Karpas-422 (cell line): ENCODE measurements at places on chromosomes 11 and 22. TPM values are rescaled to one million over a fixed set of nuclear protein-coding genes. Genes with fewer than 3 reads are reported as not detected.

DNA sequence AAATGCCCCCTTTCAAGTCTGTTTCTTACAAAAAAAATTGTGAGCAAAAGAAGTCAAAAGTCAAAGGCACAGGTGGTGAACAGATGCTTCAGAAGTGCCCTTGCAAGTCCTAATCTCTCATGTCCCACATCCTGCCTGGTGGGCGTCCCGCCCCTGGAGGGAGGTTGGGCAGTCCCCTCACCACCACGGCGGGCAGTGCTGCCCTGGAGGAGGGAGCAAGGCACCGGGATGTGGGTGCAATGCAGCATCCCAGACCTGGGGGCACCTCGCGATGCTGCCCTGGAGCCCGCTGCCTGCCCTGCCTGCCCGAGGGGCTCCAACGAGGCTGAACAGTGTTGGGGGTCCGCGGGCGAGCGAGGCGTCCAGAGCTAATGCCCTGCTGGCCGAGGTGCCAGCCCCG lies 15.9 kb downstream of the MRGPRG start:
- H3K4me3 ChIP-seq: no peak overlapping the region
- no peak overlapping the region for H3K27ac ChIP-seq
- peaks cover 5% of the 10 kb centered on the region for H3K4me1 ChIP-seq
- no peaks in the 10 kb centered on the region for H3K36me3 ChIP-seq
- no peak for DNase-seq
- no peaks in the 10 kb centered on the region for H3K27me3 ChIP-seq

GRCh38 chr22:17257121-17258001 lies 38.1 kb upstream of the ADA2 start:
- no peaks in the 10 kb centered on the region for H3K36me3 ChIP-seq
- peaks cover 13% of the 10 kb centered on the region for H3K4me1 ChIP-seq
- no peak overlapping the region for H3K4me3 ChIP-seq
- H3K27me3 ChIP-seq: no peaks in the 10 kb centered on the region
- no peak overlapping the region for H3K27ac ChIP-seq

- no peaks in the 10 kb centered on the region for H3K27me3 ChIP-seq
- H3K36me3 ChIP-seq: peaks cover 7% of the 10 kb centered on the region; the same call in 1 of the 2 replicates
- H3K27ac ChIP-seq: peak overlapping the region; percentile 15; the same call in 1 of the 2 replicates
- no peak for DNase-seq
- H3K4me1 ChIP-seq: peaks cover 41% of the 10 kb centered on the region
- H3K4me3 ChIP-seq: peak overlapping the region; percentile 77
These were observed 1.1 kb upstream of the PITPNB start for GRCh38 chr22:27919942-27920755.

- H3K4me3 ChIP-seq: no peak overlapping the region
- no peaks in the 10 kb centered on the region for H3K4me1 ChIP-seq
- no peak for DNase-seq
- H3K27me3 ChIP-seq: no peaks in the 10 kb centered on the region
These were observed 22.0 kb upstream of the MYOD1 start for GRCh38 chr11:17697175-17697949.

Gene ZBTB16
- total RNA-seq: not detected in 2 replicates

Gene ANO1
- not detected in 2 replicates for total RNA-seq
